ENCODE measurements at places on chromosomes 2 and 18.

- DNase-seq = no peak
Observed at GRCh38 chr2:10499275-10499907, 51.3 kb upstream of the ODC1 start.

DNA sequence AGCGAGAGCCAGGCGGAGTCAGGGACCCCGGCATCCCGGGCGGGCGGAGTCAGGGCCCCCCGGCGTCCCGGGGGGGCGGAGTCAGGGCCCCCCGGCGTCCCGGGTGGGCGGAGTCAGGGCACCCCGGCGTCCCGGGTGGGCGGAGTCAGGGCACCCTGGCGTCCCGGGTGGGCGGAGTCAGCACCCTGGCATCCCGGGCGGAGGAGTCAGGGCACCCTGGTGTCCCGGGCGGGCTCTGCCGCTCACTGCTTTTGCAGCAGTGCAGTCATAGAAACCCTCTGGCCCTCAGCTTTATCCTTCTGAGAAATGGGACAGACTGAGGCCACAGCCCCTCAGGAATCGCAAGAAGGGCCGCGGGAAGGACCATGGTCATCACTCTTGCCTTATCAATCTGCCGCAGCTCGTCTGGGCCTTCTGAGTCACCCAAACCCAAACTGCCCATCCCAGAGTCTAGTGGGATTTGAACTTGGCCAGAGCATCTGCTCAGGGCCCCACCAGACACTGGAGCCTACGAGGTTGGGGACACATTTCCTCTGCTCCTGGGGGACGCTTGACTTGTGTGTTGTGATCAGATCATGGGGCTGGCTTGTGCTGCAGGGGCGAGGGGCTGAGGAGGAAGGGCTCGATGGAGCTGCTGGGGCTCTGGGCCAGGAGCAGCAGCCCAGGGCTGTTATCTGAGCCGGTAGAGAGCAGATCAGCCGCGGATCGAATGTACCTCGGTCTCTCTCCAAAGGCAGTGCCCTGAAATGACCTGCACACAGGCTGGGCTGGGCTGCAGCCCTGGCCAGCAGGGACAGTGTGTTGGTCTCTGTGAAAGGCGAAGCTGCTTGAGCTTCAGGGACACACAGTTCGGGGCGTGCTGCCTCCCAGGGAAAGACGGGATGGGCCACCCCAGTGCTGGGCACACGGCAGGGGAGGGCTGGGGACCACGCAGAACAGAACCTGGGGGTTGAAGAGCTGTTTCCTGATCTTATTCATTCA lies 290.1 kb upstream of the HDAC4 start:
- no peak for DNase-seq

DNA sequence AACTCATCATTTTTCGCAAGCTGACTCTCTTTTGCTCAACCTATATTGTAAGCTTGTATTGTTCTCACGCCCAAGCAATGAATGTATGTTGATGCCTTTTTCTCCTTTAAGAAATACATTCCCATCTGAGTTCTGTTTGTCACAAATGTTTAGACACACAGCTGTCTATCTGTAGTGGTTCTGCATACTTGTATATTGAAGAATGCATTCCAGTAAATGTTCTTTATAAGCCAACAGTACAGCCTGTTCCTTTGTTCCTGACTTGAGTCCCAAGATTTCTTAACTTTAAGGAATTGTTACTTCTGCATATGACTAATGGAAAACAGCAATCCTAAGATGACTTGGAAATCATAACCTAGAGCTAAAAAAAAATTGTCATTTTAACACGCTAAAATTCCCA lies 849.1 kb upstream of the POU3F3 start:
- no peak for DNase-seq

- DNase-seq = no peak
Observed at GRCh38 chr2:115480741-115481140, 1038.3 kb downstream of the DPP10 start.

- DNase-seq = no peak
Observed at GRCh38 chr2:10132996-10133647, 10.6 kb downstream of the RRM2 start.

GRCh38 chr2:242030226-242030575 lies 160.7 kb downstream of the RTP5 start:
- DNase-seq = no peak

GRCh38 chr2:168632709-168633121 lies 169.7 kb upstream of the NOSTRIN start:
- peak; percentile 59 for DNase-seq

Data from NCI-H2227 treated with DMSO at 0.1 percent for 48 hours (cell line).